ENCODE measurements at places on chromosomes 1 and 21.

DNA sequence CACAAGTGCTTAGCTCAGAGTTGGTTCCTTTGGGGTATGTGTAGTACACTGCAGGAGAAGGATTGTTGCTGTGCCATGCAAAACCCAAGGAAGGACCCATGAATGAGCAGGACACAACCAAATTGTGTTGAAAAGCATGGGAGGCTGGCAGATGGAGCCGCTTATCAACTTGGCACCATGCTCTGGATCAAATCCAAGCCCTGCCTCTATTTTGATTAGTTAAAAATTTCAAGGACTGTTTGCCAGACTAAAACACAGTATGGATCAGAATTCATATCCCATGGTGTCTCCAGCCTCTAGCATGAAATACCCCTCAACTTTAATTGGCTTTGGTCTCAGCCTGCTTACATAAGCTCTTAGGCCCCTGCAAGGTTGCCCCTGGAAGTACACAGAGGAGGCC is 27.8 kb downstream of the CCDC185 start:
- DNase-seq: no peak

DNA sequence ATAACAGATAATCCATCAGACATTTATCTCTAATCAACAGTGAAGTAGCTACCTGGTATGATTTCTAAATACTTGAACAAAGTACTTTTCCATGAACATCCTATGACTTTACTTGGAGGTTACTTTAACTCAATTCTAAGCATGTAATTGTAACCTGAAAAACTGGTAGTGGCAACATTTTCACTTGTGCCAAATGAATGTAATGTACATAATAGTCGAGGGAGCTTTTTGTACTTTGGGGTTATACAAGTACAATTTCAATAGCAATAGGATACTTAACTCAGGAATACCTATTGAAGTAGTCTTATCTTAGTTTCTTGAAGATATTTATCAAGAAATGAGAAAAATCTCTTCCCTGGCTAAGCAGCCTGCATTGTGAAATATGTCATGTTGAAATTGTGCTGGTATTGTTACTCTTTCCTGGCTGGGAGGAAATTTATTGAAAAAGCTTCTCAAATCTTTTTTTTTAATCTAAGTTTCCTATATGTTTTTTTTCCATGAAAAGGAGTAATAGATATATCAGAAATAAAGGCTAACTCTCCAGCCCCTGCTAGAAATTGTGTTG is 33.7 kb upstream of the CACYBP start:
- DNase-seq: no peak

DNA sequence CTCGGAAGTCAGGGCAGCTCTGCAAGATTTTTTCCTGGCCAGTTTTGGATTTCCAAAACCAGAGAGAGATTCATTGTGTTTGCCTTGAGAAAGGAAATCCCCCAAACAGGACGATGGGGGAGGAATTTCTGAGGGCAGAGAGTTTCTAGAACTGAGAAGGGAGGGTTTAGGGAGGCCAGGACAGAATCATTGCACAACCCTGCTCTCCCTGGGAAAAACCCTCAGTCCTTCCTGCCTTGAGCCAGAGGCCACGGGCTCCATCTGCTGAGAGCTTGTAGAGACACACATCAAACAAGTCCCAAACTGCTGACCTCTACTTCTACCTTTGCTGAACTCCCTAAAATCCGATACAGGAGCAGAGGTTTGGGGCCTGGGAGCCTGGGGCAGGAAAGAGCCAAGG is 99.7 kb downstream of the NMNAT2 start:
- no peak for DNase-seq

DNA sequence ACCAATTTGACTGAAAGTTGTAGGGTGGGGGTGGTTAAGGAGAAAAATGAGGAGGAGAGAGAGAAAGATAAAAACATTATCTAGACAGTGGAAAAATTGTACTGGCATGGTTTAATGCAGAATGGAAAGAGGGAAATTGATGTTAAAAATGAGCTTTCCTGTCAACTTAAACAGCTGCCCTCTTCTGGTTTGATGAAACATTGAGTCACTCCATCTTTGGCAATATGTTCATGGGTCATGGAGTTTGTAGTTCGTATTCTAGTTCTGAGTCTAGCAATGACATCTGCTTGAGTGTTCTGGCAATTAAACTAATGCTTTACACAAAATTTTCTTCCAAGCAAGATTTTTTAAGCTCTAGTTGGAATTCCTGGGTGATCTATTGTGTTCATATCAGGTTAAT is 9.6 kb downstream of the ZNF648 start:
- DNase-seq: no peak

DNA sequence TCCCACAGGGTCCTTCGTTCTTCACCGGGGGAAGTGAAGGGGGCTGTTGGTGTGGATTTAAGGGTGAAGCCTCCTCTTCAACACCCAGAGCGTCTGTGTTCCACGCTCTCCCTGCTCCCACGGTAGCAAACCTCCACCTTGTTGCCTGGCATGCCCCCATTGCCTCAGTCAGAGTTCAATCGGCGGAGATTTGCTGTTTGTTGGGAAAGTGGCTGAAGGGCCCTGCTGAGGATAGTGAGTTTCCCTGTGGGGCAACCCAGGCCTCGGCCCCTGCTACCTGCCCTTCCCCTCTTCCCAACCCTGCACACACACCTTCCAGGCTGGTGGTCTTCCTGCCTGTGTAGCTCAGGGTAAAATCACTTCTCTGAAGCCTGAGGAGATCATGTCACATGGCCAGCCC is 60.5 kb downstream of the TOR1AIP2 start:
- DNase-seq: no peak

- peak; percentile 79 for DNase-seq
Observed at GRCh38 chr1:148388260-148389026, 94.7 kb downstream of the PPIAL4G start.

DNA sequence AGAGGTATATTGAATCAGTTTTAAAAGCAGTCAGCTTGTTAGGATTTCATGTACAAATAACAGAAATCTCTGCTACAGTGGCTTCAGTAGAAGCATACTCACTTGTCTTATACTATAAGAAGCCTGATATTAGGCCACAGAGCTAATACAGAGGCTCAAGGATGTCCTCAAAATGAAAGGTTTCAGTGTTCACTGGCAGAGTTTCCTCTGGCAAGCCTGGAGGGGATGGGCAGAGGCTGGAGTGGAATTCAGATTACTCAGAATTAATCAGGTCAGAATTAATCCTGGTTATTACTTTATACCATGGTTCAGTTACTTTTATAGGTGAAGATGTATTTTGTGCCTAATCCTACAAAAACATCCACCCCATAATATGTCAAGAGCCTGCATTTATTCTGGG is 520.5 kb downstream of the USP25 start:
- no peak for DNase-seq

DNA sequence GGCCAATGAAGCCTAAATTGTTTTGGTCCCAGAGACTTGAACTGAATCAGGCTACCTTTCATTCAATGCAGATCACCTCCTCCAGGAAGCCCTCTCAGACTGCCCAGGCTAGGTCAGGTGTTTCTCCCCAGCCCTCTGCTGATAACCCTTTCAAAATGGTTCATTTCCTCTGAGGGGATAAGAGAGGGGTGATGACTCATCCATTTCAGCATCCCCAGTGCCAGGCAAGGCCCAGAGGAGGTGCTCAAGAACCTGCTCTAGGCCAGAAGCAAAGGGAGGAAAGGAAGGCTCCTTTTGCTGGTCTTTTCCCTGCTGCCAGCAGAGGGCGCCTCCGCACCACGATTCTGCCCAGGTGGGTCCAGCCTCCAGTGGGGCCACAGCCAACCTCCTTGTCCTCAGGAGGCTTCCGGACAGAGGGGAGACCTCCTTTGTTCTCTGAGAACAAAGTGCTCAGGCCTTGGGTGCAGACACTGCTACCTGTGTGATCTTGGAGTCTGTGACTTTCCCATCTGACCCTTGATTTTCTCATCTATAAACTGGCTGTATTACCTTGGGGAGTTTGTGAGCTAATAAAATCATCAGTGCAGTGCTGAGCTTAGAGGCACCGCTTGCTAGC is 45.3 kb upstream of the ARHGEF10L start:
- peak; percentile 49 for DNase-seq
